BE2C (cell line): ENCODE measurements at places on chromosomes 11 and 22.

GRCh38 chr11:103807806-103808205, 228.6 kb upstream of the DDI1 start:
- DNase-seq = no peak

- no peak for DNase-seq
Observed at GRCh38 chr11:107824668-107825369, 33.8 kb downstream of the SLC35F2 start.

DNA sequence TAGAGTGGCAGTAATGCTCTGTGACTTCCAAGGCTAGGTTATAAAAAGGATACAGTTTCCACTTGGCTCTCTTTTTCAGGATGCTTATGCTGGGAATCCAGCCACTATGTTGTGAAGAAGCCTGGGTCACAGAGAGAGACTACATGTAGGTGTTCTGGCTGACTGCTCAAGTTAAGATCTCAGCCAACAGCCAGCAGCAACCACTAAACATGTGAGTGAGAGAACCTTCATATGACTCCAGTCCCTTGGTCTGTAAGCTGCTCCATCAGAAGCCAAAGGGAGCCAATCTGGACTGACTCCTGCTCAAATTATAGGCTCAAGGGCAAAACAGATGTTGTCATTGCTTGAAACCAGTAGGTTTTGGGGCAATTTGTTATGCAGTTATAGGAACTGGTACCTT, 162.7 kb downstream of the MAML2 start:
- no peak for DNase-seq

- no peak for DNase-seq
Observed at GRCh38 chr11:20160425-20161229, at the start of gene DBX1. Gene DBX1, minus strand, starts transcription at chr11:20160475. Its CDS starts 151 bp downstream, at chr11:20160324.

GRCh38 chr11:62221498-62221897, 13.0 kb downstream of the SCGB2A1 start:
- DNase-seq = no peak

- DNase-seq = no peak
Observed at GRCh38 chr11:112626731-112627130, 334.5 kb upstream of the NCAM1 start.

GRCh38 chr11:17839450-17839849, 104.9 kb downstream of the KCNC1 start:
- DNase-seq = no peak

- DNase-seq = no peak
Observed at GRCh38 chr22:19853879-19854777, 546 bp downstream of the GNB1L start.

GRCh38 chr11:96055706-96056387, 131.9 kb upstream of the MTMR2 start:
- peak; percentile 19 for DNase-seq

DNA sequence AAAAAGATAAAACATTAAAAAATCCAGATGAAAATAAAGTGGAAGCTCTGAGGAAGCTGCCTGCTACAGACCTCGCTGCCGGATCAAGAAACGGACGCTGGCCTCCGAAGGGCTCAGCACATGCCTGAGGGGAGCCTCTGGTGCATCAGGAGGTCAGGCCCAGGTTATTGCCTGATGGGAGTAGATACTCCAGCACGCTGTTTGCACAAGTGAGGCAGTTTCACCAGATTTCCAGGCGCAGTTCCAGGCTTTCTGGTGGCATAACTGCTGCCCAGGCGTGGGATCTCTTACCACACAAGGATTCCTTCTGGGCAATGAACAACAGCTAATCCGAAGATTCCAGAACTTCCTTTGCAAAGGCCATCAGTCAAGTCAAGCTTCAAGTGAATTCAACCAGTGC, 154.2 kb downstream of the MPPED1 start:
- DNase-seq = peak; percentile 43

GRCh38 chr22:22711532-22711913, 67.1 kb downstream of the GGTLC2 start:
- no peak for DNase-seq

- no peak for DNase-seq
Observed at GRCh38 chr11:78170413-78170812, 18.0 kb downstream of the KCTD21 start.

DNA sequence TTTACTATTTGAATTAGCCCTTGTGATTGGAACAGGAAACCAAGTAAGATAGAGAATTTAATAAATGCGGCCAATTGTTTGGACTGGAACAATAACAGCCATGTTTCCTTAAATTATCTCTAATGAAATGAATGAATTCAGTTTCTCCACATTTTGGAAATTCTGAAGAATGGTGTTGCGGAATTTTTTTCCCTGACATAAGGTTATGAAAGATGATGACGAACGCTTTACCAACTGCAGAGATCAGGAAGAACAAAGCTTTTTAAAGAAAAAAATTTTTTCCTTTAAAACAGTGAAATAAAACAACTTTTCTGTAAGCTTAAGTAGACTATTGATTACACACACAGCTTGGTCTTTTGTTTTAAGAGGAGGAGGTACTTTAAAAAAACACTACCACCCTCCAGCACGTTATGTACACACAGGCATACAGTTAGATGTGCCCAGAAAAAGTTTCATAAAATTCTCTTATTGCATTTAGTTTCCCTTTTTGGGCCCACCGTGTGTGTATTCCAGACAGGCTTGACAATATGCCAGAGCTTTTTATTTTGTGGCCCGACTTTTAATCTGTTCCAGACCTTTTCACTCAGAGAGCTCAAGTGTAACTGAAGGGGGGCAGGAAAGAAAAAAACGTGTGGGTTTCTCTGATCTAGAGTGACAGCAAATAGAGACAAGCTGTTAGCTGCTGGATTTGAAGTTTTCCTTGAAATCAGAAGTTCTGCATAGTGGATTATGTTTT, 77.3 kb downstream of the YAP1 start:
- peak; percentile 8 for DNase-seq

DNA sequence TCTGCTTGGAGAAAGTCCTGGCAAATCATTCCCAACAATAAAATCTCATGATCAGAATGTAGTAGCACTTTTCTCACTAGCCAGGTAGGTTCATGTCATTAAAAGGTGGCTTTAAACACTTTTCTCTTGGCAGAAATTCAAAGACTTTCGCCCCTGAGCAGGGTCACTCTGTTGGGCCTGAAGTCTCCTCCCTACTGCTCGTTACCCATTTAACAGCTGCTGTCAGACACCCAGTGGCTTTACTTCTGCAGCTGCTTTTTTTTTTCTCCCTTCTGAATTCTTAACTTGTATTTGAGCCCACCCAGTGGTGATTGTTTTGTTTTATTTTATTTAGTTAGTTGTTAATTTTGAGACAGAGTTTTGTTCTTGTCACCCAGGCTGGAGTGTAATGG, 25.0 kb downstream of the ARHGAP8 start:
- no peak for DNase-seq

DNA sequence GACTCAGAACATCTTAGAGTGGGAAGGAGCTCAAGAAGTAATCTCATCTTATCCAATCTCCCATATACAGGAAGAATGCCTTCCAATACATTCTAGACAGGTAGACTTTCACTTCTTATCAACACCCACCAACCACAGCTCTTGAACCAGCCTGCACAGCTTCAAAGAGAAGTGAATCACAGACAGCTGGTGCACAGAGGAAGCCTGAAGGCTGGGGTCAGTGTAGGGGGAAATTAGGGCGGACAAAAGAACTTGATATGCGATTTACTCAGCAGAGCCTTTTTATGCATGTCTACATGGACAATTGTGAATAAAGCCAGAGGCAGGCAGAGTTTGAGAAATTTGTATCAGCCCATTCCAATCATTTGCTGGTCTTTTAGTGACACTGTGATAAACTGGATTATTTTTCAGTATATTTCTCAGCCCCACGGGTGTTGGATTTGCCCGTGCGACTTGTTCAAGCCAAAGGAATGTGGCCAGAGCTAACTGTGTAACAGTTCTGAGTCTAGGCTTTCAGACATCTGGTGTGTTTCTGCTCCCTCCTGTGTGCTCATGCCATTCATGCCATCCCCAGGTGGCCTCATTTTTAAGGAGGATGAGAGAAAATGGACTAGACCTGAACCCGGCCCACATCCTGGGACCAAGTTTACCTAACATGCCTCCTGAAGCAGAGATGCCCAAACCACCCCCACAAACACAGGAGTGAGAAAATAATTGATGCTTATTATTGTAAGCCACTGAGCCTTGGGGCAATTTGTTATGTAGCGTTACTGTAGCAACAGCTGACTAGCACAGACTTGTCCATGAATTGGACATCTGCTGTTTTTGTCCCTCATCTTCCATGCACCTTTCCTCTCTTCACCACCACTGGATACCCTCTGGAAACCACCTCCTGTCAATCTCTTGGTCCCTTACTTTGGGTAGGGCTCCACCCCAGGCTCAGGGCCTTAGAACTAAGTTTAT, 137.5 kb upstream of the HSD17B12 start:
- no peak for DNase-seq

GRCh38 chr22:29773233-29773632, 6.1 kb downstream of the UQCR10 start:
- no peak for DNase-seq

GRCh38 chr11:39741066-39741465, 1718.4 kb downstream of the LRRC4C start:
- no peak for DNase-seq

GRCh38 chr22:27836181-27836580, 34.6 kb upstream of the MN1 start:
- DNase-seq = no peak
